ENCODE measurements at places on chromosomes 6 and 20.

DNA sequence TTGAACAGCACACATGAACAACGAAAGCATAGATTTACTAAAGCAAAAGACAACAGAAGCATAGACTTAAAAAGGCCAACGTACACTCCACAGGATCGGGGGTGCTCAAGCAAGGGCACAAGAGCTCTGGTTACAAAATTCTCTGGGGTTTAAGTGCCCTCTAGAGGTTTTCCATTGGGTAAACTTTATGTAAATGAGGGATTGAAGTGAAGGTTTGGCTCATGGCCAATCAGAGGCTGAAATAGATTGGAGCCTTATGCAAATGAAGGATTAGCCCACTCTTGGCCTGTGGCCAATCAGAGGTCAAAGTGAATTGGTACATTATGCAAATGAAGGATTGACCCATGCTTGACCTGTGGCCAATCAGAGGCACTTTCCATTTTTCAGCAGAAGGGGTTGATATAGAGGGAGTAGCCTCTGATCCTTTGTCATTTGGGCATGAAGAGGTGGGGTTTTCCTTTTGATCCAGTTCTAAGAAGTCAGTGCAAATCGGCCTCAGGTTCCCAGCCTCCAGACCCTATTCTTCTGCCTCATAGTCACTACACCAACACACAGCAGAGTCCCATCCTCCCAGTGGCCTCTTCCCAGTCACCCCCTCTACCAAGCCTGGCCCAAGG lies 244.9 kb downstream of the THBS2 start:
- no peak for DNase-seq

DNA sequence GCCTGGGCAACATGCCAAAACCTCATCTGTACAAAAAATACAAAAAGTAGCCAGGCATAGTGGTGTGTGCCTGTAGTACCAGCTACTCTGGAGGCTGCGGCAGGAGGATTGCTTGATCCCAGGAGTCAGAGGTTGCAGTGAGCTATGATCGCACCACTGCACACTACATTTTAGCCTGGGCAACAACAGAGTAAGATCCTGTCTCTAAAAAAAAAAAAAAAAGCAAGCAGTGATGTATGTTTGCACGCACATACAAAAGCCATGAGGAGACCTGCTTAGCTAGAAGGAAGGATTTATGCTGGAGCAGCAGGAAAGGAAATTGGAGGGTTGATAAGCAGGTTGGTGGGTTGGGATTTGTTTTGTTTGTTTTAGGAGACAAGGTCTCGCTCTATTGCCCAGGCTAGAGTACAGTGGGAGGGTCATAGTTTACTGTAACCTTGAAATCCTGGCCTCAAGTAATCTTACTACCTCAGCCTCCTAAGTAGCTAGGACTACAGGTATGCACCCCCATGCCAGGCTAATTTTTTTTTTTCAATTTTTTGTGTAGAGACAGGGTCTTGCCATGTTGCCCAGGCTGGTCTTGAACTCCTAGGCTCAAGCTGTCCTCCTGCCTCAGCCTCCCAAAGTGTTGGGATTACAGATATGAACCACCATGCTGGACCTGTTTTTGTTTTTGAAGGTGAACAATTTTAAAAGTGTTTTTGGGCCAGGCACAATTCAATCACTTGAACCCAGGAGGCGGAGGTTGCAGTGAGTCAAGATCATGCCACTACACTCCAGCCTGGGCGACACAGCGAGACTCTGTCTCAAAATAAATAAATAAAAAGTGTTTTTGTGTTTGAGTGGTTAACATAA lies 4.0 kb downstream of the ZSWIM3 start:
- DNase-seq, result no peak

DNA sequence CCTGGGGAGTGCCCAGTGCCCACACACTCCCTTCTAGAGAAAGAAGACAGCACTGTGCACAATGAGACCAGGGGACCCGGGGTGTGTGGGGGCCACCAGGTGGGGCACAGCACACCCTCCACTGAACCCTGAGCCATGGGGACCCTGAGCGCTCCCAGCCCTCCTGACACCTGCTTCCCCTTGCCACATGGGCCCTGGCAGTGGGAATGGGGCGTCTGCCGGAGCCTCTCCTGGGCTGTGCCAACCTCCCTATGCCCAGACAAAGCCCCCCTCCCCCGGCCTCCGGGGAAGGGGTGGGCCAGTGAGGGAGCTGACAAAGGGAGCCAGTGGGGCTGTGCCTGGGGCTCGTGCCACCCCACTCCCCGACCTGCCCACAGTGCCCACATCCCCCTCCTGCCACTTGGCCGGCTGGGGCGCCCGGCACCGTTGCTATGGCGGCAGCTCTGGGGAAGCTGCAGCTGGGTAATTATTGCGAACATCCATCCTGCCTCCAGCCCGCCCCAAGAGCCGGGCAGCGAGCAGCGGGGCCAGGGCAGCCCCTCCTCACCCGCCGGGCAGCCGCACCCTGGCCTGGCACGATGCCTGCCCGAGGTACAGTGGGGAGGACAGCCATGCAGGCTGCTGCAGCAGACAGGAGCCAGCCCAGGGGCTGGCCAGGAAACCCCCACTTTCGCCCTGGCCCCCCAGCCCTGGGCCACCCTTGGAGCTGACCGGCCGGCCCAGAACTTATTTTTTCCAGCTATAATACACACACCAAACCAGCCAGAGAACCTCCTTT lies 41.9 kb upstream of the NOL4L start:
- no peak for DNase-seq

GRCh38 chr20:36439040-36439730 lies 102.1 kb upstream of the MYL9 start:
- no peak for DNase-seq

DNA sequence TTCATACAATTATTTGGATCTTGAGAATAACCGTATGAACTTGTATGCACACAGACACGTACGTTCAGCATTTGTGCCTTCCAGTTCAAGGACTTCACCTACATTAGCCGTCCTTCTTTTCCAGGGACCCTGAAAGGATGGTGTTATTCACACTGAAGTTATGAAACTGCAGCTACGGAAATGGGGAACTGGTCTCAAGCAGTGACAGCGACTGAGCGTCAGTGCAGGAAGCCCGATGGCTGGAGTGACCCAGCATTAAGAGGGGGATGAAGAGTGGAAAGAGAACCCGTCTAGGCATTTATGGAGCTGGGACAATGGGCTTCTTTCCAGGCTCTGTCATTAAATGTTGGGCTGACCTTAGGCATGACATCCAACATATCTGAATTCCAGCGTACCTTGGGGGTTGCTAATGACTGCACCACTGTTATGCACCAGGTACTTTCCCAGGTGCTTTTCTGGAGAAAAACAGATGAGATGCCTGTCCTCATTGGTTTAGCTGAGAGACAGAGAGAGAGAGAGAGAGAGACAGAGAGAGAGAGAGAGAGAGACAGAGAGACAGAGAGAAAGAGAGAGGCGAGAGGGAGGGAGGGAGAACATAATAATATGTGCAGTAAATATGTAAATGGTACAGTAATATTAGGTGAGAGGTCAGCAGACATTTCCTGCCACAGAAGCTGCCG lies 204.7 kb upstream of the EXOC2 start:
- no peak for DNase-seq

DNA sequence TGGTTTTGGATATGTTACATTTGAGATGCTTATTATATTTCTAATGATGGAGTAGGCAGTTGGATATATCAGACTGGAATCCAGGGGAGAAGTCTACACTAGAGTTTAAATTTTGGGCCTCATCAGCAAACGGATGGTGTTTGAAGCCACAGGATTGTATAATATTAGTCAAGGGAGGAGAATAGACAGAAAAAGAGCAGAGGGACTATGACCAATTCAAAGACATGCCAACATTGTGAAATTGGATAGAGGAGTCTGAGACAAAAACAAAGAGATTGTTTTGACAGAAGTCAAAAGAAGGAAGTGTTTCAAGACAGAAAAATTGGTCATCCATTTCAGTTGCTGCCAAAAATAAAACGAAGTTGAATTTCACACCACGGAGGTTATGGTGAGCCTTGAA lies 66.5 kb downstream of the NOX3 start:
- DNase-seq, result no peak

GRCh38 chr6:16183187-16183664 lies 54.3 kb downstream of the MYLIP start:
- no peak for DNase-seq

- no peak for DNase-seq
Measured at GRCh38 chr6:63352544-63353285, 32.9 kb upstream of the LGSN start.

DNA sequence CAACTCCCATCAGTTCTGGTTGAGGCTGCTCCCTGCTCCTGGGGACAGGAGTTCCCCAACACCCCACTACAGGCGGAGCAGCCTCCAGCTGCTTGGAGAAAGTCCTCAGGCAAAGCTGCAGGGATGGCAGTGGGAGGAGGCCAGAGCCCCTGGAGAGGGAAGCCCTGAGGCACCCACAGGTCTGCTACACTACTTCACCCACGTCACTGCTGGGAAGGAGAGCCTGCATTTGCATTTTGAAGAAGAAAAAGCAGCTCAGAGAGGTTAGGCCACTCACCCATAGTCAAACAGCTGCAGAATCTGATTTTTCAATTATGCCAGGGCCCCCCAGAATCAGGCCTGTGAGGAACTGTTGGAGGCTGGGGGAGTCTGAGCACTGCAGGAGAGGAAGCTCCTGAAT lies 17.2 kb downstream of the BFSP1 start:
- no peak for DNase-seq

DNA sequence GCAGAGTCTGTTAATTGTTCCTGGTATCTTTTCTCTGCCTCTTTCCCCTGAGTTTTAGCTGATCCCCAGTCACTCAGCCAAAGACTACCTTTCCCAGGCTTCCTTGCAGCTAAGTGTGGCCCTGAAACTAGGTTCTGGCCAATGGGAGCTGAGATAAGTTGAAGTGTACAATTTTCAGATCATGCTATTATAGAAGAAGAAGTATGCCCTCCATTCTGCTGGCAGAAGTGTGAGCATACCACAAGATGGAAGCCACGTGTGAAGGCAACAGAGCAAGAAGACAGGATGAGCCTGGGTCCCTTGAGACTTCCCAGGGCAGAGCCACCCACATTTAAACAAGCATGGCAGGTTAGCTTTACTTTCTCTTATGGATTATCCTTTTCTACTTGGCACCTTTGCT lies 273.2 kb downstream of the HIVEP2 start:
- DNase-seq, result no peak

DNA sequence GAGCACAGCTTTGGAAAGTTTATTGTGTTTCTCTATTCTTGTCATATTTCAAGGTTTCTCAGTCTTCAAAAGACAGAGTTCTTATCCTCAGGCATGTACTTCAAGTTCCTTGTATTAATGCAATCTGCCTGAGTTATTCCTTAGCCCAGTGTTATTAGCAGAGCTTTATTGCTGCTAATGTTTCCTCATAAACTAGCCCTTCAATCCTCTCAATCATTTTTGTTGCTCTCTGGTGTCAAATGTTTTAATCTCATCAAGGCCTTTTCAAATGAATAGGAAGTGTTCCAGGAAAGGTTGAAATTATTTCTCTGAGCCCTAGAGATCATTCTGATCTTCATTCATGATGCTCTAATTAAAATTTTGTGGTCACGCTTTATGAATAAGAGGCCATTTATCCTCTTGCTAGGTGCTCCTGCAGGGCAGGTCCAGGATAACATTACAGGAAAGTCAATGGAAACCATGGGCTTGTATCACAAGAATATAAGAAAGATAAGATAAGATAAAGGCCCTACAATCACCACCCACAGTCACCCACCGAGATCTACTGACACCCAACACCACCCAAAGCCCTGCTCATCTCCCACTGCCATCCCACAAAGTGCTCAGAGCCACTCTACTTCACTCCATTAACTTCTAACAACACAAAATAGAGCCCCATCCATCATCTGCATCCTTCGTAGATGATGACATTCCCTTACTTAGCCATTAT lies 125.9 kb downstream of the COL9A1 start:
- DNase-seq, result no peak

- DNase-seq, result no peak
Measured at GRCh38 chr20:63101781-63102720, 95.3 kb upstream of the BHLHE23 start.

DNA sequence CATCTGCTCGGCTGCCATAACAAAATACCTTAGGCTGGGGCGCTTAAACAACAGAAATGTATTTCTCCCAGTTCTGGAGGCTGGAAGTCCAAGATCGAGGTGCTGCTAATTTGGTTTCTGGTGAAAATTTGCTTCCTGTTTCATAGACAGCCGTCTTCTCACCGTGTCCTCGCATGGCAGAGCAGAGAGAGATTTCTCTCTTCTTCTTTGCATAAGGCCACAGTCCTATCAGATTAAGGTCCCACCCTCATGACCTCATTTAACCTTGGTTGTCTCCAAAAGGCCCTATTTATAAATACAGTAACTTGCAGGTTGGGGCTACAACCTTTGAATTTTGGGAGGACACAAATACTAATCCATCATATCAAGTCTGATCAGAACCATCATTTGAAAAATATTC lies 544.3 kb downstream of the KIF16B start:
- no peak for DNase-seq

DNA sequence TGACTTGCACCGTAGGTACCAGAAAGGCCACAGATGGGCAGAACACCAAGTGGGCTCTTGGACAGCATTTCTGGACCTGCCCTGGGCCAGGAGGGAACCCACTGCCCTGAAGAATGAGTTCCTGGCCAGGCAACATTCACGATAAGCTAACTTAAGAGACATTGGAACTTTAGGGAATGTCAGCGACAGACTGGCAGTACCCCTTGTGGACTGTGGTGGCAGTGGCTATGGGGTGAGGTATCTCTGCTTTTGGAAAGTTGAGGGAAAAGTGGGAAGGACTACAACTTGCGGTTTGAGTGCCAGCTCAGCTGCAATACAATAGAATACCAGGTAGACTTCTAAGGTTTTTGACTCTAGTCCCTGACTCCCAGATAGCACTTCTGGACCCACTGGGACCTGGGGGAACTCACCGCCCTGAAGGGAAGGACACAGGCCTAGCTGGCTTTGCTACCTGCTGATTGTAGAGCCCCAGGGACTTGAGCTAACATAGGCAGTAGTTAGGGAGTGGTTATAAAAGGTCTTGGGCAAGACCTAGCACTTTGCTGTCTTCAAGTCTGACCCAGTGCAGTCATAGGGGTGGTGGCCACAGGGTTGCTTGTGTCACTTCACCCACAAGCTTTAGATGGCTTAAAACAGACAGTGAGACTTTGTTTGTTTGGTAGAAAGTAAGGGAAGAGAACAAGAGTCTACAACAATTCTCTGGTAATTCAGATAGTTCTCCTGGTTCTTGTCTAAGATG lies 617.6 kb downstream of the COL12A1 start:
- no peak for DNase-seq

DNA sequence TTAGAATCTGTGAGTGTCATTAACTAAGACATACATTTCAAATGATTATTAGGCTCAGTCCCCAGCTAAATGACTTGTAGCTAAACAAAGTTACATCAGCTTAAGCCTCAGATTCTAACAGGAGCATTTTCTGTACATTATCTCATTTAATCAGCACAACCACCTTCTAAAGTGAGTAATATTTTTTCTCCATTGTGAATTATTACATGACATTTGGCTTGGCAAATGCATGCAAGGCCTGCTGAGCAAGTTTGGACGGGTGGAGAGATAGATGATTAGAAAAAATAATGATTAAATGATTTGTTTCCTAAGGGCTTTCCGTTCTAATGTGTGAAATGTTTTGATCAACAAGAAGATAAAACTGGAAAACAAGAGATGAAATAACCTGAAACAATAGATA lies 20.7 kb downstream of the DCBLD1 start:
- no peak for DNase-seq

Measured in keratinocyte (primary cell).